ENCODE measurements at places on chromosomes 13 and 19.

GRCh38 chr13:104701591-104701990 is 1635.4 kb upstream of the SLC10A2 start:
- DNase-seq, result no peak

- no peak for DNase-seq
Observed at GRCh38 chr13:34701919-34702318, 240.2 kb upstream of the NBEA start.

GRCh38 chr19:40578442-40578908 is 1.8 kb downstream of the SHKBP1 start:
- no peak for DNase-seq

DNA sequence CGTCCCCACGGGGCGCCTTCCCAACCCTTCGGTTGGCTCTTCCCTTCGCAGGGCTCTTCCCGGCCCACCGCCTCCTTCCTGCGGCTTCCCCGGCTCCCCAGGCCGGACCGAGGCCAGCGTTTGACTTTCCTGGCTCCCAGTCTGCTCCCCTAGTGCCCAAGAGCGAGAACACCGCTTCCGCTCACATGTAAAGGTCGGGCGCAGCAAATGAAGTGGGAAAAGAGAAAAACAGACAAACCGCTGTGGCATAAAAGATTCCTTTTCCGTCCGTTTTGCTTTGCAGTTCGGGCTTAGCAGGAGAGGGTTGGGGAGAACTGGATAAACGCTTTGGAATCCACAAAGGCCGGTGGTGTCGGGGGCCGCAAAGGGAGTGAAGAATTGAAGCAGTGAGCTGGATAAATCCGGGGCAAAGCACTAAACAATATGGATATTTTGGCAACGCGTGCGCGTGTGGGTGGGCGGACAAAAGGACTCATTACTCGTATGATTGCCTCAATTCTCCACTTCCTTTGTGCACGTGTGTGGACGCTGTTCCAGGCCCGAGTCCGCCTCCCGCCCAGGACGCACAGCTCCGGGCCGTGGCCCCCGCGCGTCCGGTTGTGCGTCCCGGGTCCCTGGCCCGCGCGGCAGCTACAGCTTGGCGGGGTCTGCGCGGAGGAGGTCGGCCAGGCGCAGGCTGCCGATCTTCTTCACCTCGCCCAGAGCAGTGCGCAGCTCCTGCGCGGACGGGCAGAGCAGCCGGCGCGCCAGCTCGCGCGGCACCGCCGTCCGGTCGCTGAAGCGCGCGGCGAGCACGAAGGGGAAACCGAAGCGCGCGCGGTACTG is 8.6 kb upstream of the CDX2 start:
- DNase-seq, result no peak

- no peak for DNase-seq
Observed at GRCh38 chr19:41753936-41754529, 1.3 kb upstream of the CEACAM6 start.

DNA sequence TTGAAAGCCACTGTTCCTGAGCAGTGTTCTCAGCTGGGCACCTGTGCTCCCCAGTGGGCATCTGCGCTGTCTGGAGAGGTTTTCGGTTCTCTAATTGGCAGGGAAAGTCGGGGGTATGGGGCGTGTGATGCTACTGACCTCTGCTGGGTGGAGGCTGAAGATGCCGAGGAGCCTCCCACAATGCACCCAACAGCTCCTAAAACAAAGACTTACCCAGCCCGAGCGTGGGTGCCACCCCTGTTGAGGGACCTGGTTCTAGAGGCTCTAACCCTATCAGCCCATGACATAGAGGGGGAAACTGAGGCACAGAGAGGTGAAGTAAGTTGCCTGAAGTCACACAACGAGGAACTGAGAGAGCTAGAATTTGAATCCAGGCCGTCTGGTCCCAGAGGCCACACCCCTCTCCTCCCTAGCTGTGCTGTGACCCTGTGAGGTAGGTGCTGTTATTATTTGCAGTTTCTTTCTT is 2.3 kb downstream of the SPACA4 start:
- DNase-seq, result no peak

GRCh38 chr19:2239771-2240770 is 3.4 kb downstream of the SF3A2 start:
- no peak for DNase-seq

GRCh38 chr13:75687150-75687763 is 51.1 kb downstream of the LMO7 start:
- DNase-seq, result no peak

DNA sequence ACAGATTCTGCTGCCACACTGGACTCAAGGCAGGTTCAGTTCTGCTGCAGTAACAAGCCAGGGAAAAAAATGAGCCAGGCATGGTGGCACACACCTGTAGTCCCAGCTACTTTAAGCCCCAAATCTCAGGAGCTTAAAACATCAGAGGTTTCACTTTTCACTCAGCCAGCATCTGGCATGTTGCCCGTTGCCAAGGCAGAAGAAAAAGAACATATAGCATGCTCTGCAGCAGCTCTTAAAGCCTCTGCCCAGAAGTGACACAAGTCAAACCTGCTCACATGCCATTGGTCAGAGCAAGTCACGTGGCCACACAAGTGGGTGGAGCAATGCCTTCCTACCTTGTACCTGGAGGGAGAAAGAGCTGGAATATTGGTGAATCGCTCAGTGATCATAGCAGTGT is 14.7 kb upstream of the ADGRE5 start:
- peak; percentile 68 for DNase-seq

GRCh38 chr13:49395878-49396380 is 47.9 kb downstream of the CAB39L start:
- DNase-seq, result no peak

DNA sequence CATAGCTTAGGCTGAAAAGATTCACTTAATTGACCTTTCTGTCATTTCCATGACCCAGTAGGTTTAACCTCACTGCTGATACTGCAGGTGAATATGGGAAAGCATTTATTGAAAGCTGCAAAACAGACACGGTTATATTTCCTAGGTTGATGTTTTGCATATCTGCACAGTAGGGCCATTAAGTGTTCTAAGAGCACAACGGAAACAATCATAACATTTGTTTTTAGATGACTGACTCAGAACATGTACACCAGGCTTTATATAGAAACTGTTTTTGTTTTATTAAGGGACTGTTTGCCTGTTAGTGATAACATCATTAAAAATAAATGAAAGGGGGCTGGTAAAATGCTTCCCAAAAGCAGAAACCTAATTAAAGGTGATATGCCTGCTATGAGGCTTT is 367.8 kb downstream of the DACH1 start:
- DNase-seq, result no peak

DNA sequence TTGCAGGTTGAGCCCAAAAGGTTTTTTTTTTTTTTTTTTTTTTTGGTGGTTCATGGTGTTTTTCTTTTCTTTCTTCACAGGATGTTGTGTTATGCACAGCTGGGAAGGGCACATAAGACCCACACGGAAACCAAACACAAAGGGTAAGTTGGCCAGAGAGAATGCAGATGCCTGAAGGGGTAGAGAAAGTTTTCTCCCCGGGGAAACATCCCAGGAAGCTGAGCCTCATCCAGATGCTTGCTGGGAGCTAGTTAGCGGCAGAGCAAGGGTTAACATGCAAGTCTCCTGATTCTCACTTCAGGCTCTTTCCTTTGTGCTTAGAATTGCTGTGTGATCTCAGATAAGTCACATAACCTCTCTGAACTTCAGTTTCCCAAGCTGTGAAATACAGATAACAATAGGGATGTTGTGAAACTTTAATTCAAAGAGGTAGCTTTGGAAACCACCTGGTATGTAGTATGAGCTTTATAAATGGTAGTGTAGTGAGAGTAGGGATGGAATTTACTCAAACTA is 3.1 kb downstream of the ADGRE1 start:
- no peak for DNase-seq

DNA sequence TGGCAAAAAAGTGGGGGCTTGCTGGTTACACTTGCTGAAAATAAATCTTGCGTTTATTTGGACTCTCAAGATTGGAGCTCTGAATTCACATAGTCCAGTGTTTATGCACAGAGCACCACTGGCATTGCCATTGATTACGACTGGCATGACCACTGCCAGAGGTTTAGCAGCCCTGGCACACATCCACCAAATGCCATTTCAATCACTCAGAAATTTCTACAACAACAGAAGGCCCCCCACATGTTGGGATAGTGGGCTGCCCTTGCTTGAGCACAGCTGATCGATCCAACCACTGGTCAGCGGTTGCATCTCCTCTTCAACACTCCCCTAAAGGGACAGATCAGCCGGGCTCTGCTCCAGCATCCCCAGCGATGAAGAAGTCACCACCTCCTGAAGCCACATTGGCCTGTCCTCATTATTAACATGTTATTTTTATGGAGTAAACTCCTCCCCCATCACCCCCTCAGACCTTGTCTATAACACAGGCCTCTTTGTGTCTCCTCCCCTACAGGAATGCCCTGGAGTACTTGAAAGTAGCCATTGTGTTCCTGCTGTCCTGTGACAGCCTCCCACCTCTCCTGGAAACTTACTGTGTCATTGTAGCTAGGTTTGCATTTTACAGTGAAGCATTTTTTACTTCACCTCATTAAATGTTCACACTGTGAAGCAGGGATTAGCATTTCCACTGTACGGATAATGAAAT is 51.3 kb downstream of the CDADC1 start:
- no peak for DNase-seq

Measured in right forelimb (tissue), 1 donor.